T-helper 1 cell (primary cell): ENCODE measurements at places on chromosomes 12 and 14.

DNA sequence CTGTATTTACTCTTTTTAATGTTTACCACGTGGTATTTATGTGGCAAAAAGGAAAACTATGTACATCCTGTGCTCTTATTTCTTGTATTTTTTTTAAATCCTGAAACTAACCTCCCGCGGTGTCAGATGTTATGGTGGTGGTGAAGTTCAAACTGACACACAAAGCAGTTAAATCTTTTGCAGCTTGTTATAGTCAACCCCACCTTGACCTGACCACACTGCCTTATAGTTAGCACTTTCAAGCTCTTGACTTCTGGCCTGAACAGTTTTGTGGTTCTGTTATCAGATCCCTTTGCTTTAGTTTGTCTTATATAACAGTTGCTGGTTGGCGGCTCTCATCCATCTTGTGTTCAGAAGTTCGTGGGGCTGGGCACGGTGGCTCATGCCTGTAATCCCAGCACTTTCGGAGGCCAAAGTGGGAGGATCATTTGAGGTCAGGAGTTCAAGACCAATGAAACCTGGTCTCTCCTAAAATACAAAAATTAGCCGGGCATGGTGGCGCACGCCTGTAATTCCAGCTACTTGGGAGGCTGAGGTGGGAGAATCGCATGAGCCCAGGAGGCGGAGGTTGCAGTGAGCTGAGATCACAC lies 2.1 kb downstream of the UNG start:
- DNase-seq: no peak

- no peak for DNase-seq
Observed at GRCh38 chr12:118307069-118307954, 65.4 kb downstream of the TAOK3 start.

- DNase-seq: no peak
Observed at GRCh38 chr12:86435053-86435452, 178.9 kb upstream of the MGAT4C start.

DNA sequence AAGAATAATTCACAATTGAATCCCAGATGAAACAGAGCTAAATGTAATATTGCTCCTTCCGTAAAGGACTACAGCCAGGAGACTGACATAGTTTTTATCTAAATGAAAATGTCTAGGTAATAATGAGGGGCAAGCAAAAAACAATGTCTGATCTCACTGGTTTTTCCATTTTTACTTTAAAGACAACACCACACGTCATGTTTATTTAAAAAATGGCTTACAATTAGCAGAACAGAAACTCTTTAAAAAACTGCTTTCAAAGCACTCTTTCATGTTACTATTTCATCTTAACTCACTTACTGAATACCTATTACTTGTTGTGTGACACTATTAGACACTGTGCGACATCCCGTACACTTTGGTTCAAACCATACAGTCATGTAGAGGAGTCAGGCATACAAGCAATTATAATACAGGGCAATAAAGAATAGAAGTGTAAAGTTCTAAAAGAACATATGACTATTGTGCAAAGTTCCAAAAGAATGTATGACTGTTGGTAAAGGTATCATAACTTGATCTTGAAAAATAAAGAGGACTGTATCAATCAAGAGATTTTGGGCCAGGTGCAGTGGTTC lies 9.1 kb downstream of the BTBD7 start:
- DNase-seq: no peak

GRCh38 chr12:110107369-110108281 lies 16.5 kb upstream of the IFT81 start:
- DNase-seq: no peak
